ENCODE measurements at places on chromosomes 4 and X. TPM values are rescaled to one million over a fixed set of nuclear protein-coding genes. Genes with fewer than 3 reads are reported as not detected.

STOX2 gene
- 3.4 TPM for total RNA-seq

ZFYVE28 gene
- 2.5 TPM for total RNA-seq

REPS2 gene
- total RNA-seq, result 0.32 TPM

KLHL13 gene
- 0.96 TPM for total RNA-seq

CYLC1 gene
- not detected for total RNA-seq

TXK gene
- total RNA-seq, result 0.20 TPM

GASK1B gene
- total RNA-seq, result 0.53 TPM

DMP1 gene
- not detected for total RNA-seq

TMEM156 gene
- total RNA-seq, result 24.9 TPM

XK gene
- total RNA-seq, result 0.39 TPM

SPANXB1 gene
- total RNA-seq, result 1.9 TPM

CT45A3 gene
- total RNA-seq, result 0.15 TPM

SLC6A14 gene
- not detected for total RNA-seq

NPNT gene
- 0.18 TPM for total RNA-seq

GLUD2 gene
- total RNA-seq, result 1.6 TPM

SYNPO2 gene
- 0.96 TPM for total RNA-seq

SCML1 gene
- 7.3 TPM for total RNA-seq

MAGEE1 gene
- 4.9 TPM for total RNA-seq

UBA1 gene
- 193 TPM for total RNA-seq

REELD1 gene
- not detected for total RNA-seq

RAB40A gene
- total RNA-seq, result not detected

ARHGAP36 gene
- total RNA-seq, result not detected

GPR82 gene
- total RNA-seq, result not detected

EVC2 gene
- 2.5 TPM for total RNA-seq

SSX2B gene
- not detected for total RNA-seq

S100P gene
- total RNA-seq, result 59.5 TPM

TCEAL6 gene
- not detected for total RNA-seq

FREM3 gene
- not detected for total RNA-seq

TBC1D14 gene
- total RNA-seq, result 29.0 TPM

SLC34A2 gene
- total RNA-seq, result not detected

FNIP2 gene
- total RNA-seq, result 2.6 TPM

SHISA3 gene
- not detected for total RNA-seq

ADH4 gene
- total RNA-seq, result not detected

GPC3 gene
- not detected for total RNA-seq

Data from A549 treated with RU486 at 1 μM for 4 hours (cell line).